ENCODE measurements at places on chromosomes 12 and 14.

DNA sequence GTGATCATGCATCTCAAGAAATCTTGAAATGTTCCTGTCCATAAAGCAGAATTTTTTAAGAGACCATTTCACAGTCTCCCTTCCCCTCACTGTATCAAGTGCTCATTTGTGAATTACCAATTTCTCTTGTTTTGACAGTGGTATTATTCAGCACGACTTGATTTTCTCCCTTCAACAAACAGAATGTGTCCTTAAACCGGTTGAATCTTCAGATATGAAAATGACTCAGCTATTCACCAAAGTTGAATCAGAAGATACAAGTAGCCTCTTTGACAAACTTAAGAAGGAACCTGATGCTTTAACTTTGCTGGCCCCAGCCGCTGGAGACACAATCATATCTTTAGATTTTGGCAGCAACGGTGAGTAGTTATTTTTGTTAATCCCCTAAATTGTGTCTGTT lies 25.5 kb upstream of the SNAPC1 start:
- no peak for DNase-seq

GRCh38 chr12:94078138-94078723 lies 70.1 kb upstream of the PLXNC1 start:
- DNase-seq = no peak

- no peak for DNase-seq
Observed at GRCh38 chr14:35205737-35206136, 83.4 kb downstream of the PRORP start.

DNA sequence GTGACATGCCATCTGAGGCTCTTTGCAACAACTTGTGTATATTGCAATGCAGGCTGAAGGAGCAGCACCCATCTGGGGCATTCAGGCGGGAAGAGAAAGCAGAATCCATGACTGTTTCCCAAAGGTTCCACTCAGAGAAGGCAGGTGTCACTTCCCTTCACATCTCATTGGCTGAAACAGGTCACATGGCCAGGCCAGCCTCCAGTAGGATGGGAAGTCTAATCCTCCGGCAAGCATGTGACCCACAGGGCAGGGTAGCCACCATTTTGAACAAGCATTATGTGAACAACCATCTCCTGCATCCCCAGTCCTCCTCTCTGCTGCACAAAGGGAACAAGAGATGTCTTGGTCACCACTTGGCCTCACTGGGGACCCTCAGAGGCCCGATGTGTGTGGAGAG lies 70.6 kb downstream of the RIN3 start:
- DNase-seq = no peak

DNA sequence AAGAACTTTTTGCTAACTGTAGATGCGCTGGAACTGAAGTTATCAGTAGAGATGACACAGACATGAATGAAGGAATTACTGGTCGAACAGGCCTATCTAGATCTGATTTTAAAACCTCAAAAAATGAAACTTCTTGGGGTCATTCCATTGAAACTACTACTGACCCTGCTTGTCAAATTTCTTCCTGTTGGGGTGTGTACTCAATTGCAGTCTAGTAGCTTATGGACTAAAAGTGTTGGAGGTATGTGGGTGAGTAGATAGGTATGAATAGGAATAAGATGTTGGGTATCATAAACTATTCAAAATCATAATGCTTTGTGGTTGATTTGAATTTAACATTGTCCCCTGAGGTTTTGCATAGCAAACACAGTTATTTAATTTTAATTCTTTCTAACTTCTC lies 9.2 kb downstream of the APOLD1 start:
- DNase-seq = no peak

- no peak for DNase-seq
Observed at GRCh38 chr12:6033546-6033945, 88.5 kb upstream of the ANO2 start.

DNA sequence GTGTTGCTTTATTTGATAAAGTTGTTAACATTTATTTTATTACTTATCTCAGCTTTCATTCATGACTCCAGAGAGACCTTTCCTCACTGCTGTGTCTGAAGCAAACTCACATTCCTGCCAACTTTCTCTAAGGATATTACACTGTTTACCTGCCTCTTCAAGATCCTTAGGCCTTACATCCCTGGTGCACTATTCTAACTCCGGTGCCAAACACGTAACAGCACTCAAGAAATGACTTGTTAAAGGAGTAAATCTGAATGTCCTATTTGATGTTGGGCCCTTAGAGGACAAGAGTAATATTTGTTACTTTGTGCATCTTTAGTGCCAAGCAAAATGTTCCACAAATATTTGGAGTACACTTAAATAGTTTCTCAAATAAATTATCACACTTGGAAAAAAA lies 324.1 kb upstream of the FLRT2 start:
- no peak for DNase-seq

- DNase-seq = no peak
Observed at GRCh38 chr12:81440001-81440400, 319.1 kb downstream of the PPFIA2 start.
